ENCODE measurements at places on chromosomes 3 and 15.

- DNase-seq: no peak
Observed at GRCh38 chr3:48563382-48563918, at the start of gene UCN2. UCN2 (minus strand) TSS chr3:48563781; CDS start chr3:48563124, 657 bp downstream.

GRCh38 chr3:72163809-72164634, 379.1 kb upstream of the PROK2 start:
- DNase-seq: no peak

DNA sequence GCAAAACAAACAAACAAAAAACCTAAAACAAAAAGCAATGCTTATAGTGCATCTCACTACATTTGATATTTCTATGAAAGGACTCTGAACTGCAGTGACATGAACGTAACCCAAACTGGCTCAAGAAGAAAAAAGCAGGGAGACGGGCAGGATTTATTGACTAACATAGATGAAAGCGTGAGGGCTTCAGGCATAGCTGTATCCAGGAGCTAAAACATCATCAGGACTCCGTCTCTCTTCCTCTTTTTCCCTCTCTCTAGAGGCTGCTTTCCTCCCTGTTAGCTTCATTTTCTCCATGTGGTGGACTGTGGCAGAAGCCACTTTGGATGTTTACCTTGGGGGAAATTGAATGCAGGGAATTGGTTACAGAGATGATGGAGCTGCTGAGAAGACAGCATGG, 418.2 kb upstream of the PROK2 start:
- no peak for DNase-seq

DNA sequence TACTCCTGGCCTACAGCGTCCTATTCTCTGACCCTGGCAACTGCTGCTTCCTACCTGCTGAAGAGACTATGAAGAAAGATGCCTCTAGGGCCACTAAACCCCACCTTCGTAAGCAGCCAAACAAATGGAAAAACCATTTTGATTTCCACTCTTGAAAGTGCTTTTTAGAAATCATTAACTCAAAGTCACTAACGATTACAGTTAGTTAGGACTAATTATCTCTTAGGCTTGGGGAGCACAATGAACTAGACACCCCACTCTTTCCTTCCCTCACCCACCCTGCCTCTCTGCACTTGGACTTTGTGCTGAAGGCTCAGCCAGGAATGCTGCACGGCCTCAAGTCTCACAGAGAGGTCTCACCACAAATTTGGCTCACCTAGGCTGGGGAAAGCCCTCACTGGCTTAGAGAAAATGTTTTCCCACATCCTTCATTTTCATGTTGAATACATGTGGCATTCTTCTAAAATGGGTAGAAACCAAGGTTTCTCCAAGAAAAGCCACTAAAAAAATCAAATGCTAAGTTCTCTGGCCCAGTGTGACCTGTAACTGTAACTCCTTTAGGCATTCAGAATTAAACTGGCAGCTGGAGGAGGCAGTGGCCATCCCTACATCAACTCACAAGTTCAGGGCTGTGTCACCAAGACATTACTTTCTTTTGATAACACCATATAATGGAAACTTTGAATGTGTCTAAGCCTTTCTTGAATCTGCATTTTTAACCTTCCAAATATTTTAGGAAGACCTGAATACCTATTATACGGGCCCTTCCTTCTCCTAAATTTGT, 47.1 kb downstream of the NPTN start:
- no peak for DNase-seq

DNA sequence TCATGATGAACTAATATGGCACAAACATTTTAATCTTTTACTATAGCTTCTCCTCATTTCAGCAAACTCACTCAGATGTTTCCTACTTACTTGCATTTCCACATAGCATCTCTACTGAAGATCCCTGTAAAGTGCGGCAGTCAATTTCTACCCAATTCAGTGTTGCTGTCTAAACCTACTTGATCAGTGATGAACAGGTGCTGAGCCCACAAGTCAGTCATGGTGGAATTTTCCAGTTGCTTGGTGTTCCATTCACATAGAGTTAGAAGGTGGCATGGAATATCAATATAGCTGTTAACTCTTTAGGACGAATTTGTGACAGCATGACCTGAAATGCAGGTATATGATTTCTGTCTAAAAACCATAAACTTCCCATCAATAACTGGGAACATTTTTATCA, 22.7 kb downstream of the MRPL3 start:
- DNase-seq: no peak

DNA sequence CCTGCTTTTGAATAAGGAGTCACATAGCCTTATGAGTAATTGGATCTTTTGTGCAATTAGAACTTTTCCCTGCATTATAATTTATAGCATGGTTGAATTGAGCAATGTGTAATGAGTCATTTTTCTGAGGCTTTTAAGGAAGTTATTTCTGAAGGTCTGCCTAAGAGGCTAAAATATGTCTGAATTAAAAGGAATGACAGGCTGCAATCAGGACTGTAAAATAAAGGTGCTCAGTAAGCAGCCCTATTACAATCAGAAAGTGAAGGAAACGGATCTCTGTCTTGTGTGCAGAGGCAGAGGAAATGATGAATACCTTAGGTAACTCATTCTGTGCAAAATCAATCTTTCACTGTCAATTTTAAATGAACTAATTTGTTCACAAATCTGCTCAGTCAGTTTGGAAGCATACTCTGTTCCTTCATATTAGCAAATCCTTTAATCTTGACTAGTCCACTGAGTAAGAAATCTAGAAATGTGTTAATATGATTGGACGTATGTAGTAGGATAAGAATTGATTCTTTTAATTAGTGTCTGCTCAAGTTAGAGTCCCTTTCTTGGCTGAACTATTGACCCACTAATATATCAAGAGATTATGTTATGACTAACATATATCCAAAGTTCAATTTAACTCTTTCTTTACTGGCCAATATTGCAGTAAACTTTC, 290.1 kb downstream of the ZIC1 start:
- no peak for DNase-seq

DNA sequence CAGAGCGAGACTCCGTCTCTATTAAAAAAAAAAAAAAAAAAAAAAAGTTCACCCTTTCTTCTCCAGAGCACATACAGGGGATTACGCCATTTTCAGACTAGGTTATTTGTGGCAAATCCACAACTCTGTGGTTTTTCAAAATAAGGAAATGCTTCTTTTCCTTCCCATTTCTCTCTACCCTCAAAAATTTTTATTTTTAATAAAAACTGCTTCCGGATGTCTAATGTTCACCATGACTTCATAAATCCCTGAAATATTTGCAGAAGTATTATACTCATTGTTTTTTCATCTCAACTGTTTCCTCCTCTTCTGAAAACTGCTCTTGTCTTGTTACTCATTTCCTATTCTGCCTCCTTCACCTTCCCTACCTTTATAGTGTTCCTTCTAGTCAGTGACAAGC, 45.0 kb upstream of the SLC12A8 start:
- no peak for DNase-seq

DNA sequence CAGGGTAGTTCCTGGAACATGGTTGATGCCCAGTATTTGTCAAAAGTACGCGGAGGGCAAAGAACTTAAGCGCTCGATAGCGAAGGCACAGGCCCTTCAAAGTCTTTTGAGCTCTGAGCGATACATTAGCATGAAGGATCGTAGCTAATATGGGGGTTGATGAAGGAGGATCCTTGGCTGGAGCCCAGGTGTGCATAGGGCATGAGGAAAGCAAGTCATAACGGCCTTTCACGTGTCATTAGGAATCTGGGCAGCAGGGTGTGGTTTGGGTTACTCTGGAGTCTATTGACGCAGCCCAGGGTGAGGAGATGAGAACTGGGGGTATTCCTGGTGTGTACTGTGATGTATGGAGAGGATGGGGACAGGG, 31.7 kb downstream of the SPINK8 start:
- DNase-seq: no peak

DNA sequence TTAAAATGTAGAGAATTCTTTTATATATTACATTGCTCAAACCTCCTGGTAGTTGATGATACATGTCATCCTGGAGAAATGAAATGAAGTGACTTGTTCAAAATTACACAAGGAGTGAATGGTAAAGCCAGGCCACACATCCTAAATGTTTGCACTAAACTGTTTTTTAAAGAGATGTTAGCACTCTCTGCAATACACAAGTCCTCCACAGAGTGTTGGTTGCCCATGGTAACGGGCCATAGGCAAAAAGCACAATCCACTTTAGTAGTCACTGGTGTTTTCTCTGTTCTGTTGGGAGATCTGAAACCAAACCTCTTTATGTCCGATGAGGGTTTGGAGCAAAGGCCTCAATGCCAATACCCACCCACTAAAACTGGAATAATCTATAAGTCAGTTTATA, 907.4 kb downstream of the NTRK3 start:
- no peak for DNase-seq

GRCh38 chr3:113148284-113148683, 63.1 kb upstream of the BOC start:
- DNase-seq: no peak

DNA sequence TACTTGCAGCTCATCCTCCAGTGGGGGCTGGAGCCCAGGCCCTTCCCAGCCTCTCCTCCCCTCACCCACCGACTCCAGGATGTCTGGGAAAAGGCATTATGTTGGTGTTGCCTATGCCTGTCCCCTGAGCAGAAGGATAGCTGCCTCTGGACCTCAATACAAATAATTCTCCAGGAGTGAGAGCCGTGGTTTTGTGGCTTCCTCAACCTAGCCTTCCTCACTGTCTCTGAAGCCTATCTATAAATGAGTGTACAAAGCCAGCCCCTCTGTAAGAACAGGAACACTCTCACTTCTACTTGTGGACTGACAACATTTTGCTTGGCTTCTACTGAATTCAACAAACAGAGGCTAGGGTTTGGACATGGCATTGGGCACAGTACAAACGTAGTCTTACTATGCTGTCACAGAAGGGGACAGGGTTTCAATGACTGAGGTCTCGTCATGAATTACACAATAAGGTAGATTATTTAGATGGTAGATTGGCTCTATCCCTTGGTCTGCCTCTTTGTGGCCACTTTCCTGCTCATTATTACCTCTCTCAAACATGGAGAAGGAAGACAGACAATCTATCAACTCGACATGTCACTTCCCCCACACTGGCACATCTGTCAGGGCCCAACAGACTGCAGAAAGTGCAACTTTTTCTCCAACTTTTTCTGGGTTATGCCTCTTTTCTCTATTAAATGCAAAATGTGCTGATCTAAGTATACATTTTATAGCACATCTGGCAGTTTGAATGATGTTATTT, 82.8 kb upstream of the MEX3B start:
- no peak for DNase-seq

GRCh38 chr3:126555795-126556636, 2.7 kb downstream of the C3orf22 start:
- DNase-seq: peak; percentile 24

DNA sequence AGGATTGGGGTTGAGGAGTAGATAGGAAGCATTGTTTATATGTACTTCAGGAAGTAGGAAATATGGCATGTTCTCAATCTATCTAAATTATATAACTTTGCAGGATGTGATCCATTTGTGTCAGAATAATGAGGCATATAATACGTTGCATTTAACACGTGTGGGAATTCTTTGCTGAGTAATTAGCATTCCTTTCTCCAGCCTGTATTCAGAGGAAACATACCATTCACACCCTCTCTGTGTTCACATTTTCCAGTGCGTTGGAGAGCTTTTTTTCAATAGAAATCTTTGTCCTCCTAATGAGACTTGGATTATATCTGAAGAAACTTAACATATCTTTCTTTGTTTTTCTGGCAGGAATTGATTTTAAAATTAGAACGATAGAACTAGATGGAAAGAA, 33.0 kb upstream of the APH1B start:
- no peak for DNase-seq

DNA sequence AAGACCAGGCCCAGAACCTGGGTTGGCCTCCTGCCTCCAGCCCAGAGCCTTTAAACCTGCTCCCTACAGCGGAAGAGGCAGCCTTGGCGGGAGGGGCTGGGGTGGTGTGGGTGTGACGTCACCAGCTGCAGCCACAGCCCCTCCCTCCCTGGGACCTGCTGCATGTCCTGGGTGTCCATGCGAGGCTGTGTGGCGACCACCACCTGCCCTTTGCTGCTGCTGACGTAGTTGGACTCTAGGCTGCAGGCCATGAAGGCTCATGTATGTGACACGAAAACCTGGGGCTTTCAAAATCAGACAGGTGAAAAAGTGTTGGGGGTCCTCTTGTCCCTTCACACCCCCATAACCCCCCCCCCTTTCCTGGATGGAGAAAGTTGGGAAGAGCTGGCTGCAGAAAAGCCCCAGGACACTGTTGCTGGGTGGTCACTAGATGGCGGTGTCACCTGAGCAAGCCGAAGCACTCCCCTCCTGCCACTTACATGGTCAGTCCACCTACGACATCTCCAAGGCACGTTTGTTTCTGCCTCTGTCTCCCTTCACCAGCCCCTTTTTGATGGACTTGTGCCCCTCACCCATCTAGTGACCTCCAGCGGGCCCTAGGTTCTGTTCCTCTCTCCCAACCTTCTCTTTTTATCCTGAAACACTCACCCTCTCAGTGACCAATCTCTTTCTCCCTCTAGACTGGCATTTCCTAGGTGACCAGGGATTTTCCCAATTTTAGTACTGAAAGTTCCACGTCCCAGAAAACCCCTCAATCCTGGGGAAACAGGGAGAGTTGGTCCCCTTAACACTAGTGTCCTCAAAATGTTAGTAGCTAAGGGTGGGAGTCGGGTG, 35.2 kb downstream of the SLC6A20 start:
- no peak for DNase-seq

DNA sequence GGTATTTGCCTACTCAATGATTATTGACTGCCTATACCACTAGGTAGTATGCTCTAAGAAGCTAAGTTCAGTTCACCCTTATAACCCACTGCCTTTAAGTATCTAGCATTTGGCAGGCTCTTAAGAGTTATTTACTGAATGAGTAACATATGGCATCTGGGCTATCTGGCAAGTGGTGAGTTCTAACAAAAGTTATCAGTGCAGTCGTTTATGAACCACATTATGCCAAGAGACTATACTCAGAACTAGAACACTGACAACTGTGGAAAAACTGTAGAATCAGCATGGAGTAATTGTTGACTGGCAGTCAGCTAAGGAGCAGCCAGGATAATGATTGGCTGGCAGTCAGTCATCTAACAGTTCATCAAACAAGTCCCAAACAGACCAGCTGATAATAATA, 25.8 kb downstream of the RAF1 start:
- DNase-seq: no peak

GRCh38 chr3:83738202-83738601, 1220.6 kb upstream of the CADM2 start:
- no peak for DNase-seq

All from mesothelial cell of epicardium (in vitro differentiated cells).